ENCODE measurements at places on chromosomes 3 and 15.

DNA sequence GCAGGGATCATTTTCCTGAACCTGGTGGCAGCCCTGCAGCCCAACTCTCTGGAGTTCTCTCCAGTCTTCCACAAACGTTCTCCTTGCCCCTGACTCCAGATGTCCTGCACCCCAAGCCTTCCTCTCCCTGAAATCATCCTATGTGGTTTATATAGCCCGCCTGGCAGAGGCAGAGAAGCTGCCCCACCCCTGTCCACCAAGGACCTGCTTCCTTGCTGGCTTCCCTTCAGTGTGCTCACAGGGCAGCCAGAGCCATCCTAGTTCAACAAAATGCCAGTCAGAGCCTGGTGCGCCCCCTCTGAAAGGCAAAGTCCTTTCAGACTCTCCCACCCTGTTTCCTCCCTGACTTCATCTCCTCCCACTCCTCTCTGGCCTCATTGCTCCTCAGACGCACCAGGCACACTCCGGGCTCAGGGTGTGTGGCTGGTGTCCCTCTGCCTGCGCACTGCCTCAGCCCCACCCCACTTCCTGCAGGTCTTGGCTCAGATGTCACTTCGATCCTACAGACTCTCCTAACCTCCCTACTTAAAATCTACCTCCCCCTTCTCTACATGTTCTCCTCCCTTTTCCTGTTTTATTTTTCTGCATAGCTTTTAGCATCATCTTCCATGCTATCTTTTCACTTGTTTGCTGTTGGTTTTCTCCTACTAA is 5.9 kb downstream of the KBTBD13 start:
- no peak for DNase-seq

DNA sequence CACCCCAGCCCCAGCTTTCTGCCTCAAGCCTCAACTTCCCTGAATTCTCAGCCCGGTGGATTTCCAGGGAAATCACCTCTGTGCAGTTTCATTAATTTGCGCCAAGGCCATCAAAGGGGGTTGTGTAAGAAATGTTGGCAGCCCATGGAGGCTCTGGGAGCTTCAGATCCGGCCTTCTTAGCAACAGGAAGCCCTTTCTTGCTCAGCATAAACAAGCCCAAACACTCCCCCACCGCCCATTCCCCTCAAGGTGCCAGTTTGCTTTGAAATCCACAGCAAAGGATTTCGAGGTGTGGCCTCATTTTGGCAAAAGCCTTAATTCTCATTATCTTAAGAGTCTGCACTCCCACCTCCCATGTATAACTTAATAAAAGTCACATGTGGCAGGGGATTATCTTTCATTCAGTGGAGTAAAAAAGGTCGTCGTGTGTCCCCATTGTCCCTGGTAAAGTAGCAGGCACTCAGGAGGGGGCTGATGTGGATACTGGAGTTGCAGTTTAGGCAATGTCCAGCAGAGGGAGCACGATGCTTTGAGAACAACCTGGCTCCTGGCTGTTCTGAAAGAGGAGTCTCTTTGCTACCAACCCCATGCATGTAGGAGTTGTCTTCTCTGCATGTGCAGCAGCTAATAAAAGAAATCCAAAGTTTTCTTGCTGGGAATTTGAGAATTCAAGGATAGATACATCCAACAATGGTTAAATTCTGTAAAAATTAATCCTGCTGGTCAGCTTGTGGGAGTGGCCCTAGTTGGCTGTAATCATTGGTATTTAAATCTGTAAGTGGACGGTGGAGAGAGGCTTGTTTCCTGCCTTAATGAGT is 39.5 kb downstream of the EBLN2 start:
- DNase-seq: peak; percentile 77

- no peak for DNase-seq
Observed at GRCh38 chr3:7789324-7789723, 712.3 kb upstream of the LMCD1 start.

DNA sequence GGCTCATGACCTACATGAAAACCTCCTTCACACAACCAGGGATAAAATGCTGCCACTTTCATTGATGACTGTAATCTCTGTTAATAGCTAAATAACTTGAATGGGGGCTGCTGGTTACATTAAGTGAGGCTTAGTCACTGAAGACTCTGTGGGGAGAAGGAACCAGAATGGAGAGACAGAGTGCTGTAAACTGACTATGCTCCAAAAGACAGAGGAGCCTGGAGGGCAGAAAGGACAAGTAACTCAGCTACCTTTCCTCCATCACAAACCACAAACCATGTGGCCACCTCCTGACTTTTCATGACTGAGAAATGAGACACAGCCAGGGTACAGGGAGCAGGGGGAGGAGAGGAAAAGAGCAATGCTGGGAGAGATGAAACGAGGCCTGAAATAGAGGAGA is 97.1 kb upstream of the TRIM42 start:
- DNase-seq: no peak

DNA sequence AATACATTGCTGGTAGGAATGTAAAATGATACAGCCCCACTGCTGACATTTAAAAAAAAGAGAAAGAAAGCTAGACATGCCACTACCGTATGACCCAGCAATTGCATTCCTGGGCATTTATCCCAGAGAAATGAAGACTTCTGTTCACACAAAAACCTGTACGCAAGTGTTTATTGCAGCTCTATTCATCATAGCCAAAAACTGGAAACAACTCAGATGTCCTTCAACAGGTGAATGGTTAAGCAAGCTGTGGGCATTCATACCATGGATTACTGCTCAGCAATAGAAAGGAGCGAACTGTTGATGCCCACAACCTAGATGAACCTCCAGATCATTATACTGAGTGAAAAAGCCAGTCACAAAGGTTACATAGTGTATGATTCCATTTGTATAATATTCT is 132.5 kb downstream of the MAP2K5 start:
- no peak for DNase-seq

GRCh38 chr15:29032229-29032625 is 146.5 kb downstream of the APBA2 start:
- DNase-seq: no peak
